Stimulated activated CD8-positive, alpha-beta memory T cell treated with anti-CD3 and anti-CD28 coated beads, Interleukin-4, amount 100 ng/mL, for 1 hour (primary cell): ENCODE measurements at places on chromosomes 1 and 21.

DNA sequence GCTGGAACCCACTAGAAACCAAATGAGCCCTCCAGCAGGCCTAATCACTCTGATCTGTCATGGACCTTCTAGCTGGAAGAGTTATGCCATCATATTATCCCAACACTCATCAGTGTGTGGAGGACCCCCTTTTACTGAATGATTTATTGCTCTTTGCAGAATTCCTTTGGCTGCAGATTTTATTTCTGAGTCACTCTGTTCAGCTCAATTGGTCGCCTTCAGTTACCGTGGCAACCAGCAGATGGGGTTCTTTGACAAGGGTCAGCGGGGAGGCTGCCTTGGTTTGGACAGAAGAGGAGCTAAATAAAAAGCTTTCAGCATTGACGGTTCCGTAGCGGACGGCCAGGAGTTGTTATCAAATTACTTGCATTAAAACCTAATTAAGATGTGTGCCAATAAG is 220.1 kb downstream of the SDCCAG8 start:
- DNase-seq = no peak

DNA sequence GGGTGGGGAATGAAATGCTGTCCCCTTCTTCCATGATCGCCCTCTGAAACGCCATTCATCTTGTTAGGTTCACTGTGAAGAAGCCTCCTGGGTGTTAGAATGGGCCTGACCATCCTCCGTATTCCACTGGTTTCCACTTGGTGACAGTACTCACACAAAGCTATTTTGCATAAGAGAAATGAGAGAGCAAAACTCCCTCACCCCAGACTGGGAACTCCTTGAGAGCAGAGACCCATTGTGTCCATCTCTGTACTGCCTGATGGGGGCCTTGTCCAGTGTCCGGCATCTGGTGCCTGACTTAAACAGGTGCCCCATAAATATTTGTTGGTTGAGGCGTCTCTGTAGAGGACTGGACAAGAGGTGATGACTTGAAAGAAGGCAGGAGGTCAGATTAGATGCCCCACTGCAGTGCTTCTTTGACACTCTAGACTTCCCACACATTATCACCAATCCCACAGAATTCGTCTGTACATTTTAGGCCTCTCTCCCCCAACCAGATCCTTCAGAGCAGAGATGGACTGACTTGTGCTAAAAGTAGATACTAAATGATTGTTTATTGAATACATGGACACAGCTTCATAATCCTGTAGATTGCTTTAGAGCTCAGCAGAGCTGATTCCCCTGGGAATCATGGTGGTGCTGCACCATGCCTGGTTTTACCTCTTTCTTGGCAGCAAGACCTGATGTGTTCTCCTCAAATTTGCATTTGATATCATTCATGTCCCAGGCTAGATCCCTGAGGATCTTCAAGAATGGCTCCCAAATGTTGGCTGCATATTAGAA is 22.4 kb upstream of the KCNA2 start:
- no peak for DNase-seq

GRCh38 chr1:10338047-10338446 is 60.8 kb upstream of the PGD start:
- DNase-seq = no peak

- no peak for DNase-seq
Observed at GRCh38 chr1:43832255-43832654, 101.3 kb upstream of the ARTN start.

DNA sequence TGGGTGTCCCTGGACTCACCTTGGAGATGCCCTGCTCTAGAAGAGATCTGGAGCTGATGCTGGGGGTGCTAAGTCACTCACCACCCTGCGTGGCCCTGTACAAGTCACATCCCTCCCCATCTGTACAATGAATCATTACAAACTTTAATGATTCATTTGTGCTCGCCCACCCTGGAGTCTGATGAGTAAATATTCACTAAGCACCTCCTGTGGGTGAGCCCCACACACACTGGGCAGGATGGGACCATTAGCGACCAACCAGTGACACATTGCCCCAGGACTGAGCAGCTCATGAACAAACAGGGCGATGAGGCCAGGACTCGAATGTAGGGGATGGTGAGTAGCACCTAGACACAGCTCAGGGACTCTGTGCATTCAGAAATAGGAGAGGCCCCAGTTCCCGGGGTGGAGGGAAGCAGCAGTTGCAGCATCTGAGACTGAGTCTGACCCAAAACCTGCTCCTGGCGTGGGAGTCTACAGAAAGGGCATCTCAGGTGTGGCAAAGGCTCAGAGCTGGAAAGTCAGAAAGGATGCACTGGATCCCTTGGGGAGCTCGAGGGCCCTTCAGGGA is 18.1 kb upstream of the PDZK1IP1 start:
- no peak for DNase-seq

- no peak for DNase-seq
Observed at GRCh38 chr1:212982430-212983152, 32.2 kb downstream of the VASH2 start.

DNA sequence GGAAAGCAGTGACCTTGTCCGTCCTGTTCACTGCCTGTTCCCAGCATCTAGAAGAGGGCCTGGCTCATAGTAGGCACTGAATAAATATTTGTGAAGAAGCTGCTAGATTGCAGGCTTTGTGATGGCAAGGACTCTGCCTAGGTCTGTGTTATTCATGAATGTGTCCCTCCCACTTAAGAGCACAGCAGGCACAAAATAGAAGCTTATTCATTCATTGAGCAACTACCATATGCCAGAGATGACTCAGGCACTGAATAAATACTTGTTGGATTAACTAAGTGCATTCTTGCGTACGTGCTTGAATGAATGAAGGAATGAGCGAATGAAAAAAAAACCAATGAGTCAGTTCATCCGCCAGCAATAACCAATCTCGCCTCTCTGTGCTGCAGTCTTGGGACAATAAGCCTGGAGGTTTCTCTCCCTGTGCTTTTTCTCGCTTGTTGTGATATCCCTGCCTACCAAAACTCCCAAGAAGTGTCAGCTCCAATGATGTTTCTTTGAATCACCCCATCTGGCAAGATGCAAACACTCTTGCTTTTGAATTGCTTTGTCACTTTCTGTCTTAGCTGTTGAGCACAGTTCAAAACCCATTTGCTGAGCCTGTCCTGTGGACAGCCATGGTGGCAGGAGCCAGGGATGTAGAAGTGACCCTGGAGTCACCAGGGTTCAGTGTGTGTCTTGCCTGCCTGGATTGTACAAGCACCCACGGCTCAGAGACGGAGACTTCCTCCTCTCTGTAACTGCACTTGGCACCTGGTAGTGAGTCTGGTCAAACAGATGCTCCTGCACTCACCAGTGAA is 143.9 kb downstream of the KAZN start:
- no peak for DNase-seq

DNA sequence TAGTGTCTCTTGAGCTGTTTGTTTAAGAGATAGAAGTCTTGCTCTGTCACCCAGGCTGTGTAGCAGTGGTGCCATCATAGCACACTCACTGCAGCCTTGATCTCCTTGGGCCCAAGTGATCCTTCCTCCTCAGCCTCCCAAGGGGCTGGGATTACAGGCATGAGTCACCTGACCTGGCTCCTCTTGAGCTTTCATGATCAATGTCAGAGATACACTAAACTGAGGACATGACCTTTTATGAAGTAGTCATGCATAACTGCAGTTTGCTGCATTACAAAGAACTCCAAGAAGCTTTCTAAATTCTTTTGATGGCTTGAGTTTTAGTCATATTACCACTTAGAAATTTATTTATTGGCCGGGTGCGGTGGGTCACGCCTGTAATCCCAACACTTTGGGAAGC is 77.7 kb downstream of the CC2D1B start:
- no peak for DNase-seq

DNA sequence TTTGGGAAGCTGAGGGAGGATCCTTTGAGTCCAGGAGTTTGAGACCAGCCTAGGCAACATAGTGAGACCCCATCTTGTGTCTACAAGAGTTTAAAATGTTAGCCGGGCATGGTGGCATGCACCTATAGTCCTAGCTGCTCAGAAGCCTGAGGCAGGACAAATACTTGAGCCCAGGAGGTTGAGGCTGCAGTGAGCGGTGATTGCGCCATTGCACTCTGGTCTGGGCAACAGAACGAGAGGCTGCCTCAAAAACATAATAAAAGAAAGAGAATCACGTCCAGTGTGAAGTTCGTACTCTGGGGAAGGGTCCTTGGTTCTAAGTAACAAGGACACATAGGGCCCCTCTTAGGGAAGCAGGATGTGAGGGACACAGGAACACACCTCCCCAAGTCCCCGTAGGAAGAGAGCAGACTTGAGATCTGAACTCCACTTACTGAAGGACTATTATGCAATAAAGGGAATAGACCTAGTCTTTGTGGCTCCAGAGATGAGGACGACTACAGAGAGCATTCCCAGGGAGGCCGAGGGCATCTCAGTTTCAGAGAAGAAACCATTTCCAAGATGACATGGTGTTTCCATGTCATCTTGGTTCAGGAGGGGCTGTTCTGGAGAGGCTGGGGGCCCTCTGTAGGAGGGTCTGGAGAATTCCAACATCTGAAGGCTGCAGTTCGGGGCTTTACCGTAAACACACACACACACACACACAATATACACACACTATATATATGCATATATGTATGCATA is 10.8 kb upstream of the ENO1 start:
- no peak for DNase-seq

DNA sequence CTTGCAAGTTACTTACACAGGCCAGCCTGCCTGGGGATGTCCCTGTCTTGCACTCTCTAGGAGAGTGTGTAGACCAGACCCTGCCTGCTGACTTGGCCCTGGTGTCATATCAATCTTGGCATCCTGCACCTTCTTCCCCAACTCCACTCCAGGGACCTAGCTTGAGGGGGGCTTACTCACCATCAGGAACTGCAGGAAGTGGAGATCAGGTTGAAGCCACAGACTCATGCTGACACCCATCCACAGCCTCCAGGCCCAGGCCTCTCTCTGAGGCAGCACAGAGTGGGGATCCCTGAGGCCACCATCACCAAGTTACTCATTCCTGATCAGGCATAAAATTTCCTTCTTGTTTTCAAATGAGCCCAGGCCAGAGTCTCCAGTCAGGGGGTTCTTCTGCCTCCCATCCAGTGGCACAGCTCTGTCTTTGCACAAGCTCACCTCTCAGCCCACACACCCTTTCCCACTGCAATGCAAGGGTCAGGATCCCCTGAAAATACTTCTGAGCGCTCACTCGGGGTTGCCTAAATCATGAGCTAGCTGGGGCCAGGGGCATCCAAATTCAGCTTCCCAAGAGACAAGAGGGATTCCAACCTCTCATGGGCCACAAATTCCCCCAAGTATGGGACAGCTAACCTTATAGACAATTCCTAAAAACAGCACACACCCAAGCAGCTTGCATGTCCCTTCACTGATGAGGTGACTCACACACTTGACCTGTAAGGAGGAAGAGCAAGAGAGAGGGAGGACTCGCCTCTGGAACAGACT is 33.5 kb downstream of the CSMD2 start:
- DNase-seq = no peak

GRCh38 chr21:41536076-41536826 is 28.3 kb upstream of the TMPRSS2 start:
- DNase-seq = no peak

DNA sequence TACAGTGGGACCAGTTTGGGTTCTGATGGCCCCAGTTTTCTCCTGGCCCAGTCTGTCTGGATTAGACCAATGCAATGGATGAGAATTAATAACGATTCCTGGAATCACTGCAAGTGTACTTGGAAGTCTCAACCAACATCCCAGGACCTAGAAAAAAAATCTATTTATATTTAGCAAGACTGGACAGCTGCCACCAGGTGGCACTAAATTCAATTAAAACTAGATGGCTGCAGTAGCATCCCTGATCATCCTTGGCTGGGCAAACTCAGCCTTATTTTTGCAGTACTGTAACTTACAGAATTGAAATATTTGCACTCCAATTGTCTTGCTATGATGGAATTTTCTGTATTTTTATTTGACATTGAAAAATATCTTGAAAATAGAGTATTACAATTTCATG is 165.7 kb downstream of the NCAM2 start:
- no peak for DNase-seq

- DNase-seq = no peak
Observed at GRCh38 chr1:59560807-59561450, 253.8 kb upstream of the HOOK1 start.

GRCh38 chr1:55632058-55632457 is 416.9 kb upstream of the USP24 start:
- no peak for DNase-seq

DNA sequence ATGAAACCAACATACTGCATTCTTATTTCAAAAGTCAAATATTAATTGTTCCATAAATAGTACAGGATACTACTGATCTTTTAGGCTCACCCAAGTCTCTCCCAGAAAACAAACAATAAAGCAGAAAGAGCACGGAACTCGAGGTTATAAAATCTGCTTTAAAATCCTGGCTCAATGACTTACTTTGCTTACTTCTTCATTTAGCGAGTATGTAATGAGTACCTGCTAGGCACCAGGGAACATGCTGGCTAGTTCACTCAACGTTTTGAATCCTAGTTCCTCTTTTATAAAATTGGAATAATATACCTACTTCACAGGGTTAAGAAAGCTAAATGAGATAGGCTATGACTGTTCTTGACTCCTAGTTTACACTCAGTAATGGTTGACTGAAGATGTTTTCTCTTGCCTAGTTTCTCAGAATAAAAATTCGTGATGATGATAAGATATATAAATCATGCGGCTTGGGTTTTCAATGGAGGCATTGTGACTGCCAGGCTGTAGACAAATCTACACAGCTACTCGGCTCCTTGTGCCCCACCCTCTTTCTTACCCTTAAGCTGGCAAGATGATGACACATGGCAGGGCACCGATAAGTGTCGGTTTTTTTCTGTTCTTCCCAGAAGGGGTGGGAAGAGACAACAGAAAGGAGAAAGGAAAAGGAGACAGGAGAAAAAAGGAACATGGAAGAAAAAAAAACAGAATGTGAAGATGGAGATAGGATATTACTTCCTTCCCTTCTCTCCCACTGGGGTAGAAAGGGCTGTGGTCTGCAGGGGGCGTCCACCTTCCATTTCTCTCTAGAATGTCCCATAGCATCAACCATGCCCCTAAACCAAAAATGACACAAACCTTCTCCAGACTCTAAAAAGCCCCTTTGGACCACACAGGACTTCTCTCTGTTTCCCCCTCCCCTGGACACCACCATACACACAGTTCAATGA is 507.1 kb downstream of the SMYD3 start:
- DNase-seq = no peak

DNA sequence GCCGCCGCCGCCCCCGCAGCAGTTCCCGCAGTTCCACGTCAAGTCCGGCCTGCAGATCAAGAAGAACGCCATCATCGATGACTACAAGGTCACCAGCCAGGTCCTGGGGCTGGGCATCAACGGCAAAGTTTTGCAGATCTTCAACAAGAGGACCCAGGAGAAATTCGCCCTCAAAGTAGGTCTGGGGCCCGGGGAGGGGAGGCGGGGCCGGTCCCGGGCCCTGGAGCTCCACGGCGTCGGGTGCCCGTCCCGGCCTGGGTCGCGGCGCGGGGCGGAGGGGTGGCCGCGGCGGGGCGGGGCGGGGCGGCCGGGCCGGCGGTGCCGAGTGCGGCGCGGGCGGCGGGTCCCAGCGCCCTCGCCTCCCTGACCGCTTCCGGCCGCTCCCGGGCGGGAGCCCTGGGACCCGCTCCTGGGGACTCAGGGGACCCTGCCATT is 646 bp downstream of the MAPKAPK2 start:
- DNase-seq = peak; percentile 10
